ENCODE measurements at places on chromosomes 5 and 9. TPM values are rescaled to one million over a fixed set of nuclear protein-coding genes. Genes with fewer than 3 reads are reported as not detected.

LPAR1 gene
- not detected for total RNA-seq

SECISBP2 gene
- 44.8 TPM for total RNA-seq

TMEM215 gene
- total RNA-seq = not detected

CENPP gene
- 26.9 TPM for total RNA-seq

DDX4 gene
- 0.98 TPM for total RNA-seq

Measured in T-helper 2 cell treated with Interferon-gamma antibody and Interleukin-4, amounts not matched to agents 100 ng/mL and 5 ng/mL, for 36 hours (primary cell).